ENCODE measurements at places on chromosomes 5 and 9.

DNA sequence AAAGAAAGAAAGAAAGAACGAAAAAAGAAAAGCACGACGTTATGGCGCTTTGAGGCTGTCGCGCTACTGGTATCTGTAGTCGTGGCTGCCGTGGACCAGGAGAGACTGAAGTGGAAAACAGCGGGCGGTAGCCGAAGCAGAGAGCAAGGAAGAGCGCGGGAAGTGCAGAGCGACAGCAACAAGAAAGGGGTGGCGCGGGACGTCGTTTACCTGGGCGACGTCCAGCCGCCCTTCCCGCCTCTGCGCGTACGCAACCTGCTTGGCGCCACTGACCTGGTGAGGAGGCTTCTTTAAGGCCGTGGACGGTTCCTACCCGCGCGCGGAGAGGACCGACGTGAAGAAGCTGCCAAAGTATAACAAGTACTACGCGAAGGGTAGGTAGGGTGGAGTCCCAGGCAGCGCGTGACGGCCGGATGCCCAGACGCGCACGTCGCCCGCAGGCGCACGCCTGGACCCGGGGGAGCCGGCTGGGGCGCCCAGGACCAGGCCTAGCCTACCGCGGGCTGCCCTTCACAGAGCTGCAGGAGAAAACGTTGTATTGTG, 15.4 kb downstream of the CCL28 start:
- DNase-seq, result no peak

GRCh38 chr5:122421374-122422079, 109.5 kb downstream of the SNCAIP start:
- DNase-seq, result no peak

- no peak for DNase-seq
Observed at GRCh38 chr9:132837501-132838286, 40.4 kb downstream of the AK8 start.

DNA sequence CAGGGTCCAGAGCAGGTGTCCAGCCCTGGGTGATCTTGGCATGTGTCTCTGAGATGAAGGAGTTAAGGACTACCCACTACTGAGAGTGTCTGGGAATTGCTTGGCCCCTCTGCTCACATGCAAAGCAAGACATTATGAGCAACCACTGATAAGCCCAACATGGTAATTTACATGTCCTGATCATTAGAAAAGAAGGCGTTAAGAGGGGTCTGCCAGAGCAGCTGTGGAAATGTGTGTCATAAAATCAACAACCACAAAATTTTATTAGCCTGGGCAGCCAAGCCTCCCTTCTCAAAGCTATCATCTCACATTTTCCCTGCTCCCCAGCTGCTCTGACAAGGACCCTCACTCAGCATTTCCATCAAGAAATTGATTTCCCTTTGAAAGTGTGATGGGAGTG, 351.0 kb downstream of the SPOCK1 start:
- no peak for DNase-seq

GRCh38 chr5:53032188-53032587, 43.0 kb downstream of the ITGA2 start:
- no peak for DNase-seq

DNA sequence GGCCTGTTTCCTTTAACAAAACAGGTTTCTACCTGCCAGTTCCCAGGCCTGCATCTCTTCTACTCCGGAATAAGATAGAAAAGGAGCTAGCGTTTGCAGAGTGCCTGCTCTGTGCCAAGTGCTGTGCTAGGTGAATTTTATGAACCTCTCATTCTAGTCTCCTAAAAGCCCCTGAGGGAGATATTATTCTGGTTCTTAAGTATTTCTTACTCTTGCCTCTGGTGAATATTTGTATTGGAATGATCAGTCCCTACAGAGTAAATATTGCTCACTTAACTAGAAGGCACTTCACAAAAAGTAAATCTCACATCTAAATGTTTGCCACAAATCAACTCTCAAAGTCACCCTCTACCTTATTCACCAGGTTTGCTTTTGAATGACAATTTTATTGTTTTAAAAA, 227.1 kb downstream of the AUH start:
- no peak for DNase-seq

DNA sequence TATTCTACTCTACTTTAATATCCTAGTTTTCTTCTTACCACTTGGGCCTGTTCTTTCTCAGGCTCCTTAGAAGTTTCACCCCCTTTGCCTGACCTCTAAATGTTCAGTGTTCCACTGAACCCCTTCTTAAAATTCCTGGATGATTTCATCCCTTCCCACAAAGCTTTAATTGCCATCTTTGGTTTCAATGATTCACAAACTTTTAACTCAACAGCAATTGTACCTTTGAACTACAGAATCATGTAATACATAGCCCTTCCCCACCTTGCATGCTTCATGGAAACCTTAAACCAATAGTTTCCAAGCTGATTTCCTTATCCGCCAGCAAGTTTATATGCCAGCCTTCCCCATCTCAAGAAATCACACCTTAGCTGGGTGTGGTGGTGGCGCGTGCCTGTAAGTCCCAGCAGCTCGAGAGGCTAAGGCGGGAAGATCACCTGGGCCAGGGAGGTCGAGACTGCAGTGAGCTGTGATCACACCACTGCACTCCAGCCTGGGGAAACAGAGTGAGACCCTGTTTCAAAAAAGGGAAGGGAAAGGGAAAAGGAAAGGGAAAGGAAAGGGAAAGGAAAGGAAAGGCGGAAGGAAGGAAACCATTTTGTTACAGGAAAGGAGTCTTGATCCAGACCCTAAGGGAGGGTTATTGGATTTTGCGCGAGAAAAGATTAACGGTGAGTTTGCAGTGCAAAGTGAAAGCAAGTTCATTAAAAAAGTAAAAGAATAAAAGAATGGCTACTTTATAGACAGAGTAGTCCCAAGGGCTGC, 1023.7 kb upstream of the DMAC1 start:
- no peak for DNase-seq

- DNase-seq, result no peak
Observed at GRCh38 chr9:98083061-98083501, 26.5 kb downstream of the NANS start.

GRCh38 chr9:121285835-121286687, 18.1 kb downstream of the GSN start:
- no peak for DNase-seq

- no peak for DNase-seq
Observed at GRCh38 chr5:88925692-88926490, 42.9 kb upstream of the MEF2C start.

DNA sequence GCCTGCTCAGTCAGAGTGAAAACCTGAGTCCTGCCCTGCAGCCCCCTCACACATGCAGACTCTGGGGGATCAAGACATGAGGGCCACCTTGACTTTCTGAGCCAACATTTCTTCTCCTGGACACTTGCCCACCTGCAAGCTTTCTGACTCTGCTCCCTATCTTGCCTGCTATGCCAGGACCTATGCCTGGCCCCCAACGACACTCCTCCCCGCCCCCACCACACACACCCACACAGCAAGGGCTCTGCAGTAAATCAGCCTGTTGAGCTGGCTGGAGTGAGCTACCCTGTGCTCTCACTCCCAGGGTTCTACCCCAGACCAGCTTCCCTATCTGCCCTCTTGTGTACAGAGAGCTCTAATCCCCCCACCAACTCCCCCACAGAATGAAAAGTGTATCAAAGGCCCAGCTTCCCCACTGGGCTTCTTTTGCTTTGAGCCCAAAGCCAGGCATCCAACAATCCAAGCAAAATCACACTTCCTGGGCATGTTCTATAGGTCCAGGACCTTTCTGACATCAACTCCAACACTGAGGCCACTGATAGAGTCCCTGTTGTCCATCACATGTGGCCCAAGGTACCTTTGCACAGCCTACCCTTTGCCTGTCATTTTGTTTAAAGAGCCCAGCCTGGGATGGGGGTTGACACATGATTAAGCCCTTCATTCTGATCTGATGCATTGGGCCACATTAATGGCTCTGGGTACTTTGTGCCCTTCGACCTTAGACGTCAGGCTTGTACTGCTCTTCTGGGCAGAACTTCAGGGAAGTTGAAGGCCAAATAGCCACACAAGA, 7.2 kb downstream of the PDLIM4 start:
- no peak for DNase-seq

GRCh38 chr9:95493402-95493801, 23.4 kb downstream of the PTCH1 start:
- DNase-seq, result no peak

GRCh38 chr5:43619380-43619779, 16.4 kb downstream of the NNT start:
- no peak for DNase-seq

- peak; percentile 62 for DNase-seq
Observed at GRCh38 chr9:73148447-73148937, 3.2 kb upstream of the ANXA1 start.

DNA sequence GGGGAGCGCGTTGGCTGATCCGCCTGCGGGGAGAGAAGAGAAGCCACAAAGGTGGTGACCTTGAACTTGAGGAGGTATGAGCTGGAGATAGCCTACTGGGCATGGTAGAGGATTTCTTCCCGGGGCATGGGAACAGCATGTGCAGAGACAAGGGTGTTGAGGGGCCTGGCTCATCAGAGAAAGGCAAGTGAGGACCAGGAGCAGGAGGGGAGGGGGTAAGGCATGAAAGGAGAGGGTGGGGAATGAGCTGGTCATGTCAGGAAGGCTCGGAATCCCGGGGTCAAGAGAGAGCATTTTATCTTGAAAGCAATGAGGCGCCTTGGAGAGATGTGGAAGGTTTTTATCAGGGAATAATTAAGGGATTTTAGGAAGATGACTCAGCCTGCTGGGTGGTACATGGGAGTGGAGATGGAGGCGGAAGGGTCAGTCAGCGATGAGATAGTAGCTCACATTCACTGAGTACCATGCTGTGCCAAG, 121.1 kb downstream of the LHX2 start:
- DNase-seq, result no peak

DNA sequence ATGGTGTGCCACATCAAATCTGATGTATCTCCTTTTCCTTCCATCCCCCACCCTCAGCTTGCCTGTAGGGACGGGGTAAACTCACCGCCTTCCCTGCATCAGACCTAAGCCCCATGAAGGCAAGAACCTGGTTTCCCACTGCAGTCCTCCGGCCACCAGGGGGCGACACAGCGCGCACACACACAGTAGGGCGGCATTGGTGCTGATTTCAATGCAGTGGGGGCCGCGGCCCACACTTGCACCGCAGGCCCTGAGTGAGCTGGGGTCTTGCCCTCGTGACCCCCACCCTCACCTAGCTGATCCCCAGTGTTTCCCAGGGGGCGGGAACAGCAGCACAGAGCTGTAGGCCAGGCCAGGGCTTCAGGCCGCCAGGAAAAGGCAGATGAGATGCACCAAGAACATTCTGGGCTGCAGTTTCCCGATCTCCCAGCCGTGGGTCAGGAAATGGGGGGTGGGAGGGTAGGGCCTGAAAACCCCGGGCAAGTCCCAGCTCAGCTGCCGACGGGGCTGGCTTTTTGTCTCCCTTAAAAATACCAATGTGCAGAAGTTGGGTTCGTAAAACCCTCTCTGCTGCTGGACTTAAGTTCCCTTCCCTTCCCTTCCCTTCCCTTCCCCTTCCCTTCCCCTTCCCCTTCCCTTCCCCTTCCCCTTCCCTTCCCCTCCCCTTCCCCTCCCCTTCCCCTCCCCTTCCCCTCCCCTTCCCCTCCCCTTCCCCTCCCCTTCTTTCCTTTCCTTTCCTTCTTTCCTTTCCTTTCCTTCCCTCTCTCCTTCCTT, 19.5 kb downstream of the FAM163B start:
- DNase-seq, result no peak

GRCh38 chr5:29039994-29040393, 2001.6 kb upstream of the CDH9 start:
- DNase-seq, result no peak

GRCh38 chr5:134565791-134566740, 40.6 kb downstream of the JADE2 start:
- DNase-seq, result no peak

- DNase-seq, result no peak
Observed at GRCh38 chr5:105088961-105089360, 1526.4 kb upstream of the NUDT12 start.

GRCh38 chr5:104733063-104733669, 1170.6 kb upstream of the NUDT12 start:
- DNase-seq, result no peak

GRCh38 chr5:180072556-180072955, 997 bp upstream of the RNF130 start:
- no peak for DNase-seq

DNA sequence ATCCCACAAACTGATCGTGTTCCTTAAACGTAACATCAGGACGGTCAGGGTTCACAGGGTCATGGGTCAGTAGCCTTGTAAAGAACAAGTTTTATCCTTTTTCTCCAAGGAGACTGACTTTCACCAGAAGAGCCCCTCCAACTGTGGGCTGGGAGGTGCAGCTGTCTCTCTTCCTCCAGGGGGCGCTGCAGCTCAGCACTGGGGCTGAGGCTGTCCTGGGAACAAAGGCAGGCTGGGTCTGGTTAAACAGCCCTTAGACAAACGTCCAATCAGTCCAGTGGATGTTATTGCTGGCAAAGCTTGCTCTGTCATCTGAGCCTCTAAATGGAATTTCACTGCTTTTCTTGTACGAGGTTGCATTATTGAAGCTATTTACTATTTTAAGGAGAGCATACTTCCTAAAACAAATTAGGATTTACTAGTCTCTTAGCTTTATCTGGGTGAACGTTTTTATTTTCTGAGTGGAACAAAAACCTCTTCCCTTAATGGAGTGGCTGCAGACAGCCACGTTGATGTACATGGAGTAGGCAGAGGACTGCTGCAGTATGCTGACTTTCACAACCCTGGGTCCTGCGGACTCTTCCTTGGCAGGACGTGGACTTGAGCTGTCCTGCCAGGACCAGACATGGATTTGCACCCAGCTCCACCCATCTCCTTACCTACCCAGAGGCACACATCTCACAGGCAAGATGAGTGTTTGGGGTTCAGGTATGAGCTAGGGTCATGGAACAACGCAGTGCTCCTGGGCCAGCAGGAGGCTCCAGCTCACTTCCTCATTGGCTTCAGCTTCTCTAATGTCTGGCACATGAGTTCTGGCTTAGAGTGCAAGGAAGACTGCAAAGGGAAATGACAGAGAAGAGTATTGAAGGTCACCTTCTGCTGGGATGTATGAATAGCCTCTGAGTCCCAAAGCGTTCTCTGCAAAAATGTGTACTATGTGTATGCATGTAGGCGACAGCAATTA, 7.8 kb downstream of the EXOSC2 start:
- peak; percentile 77 for DNase-seq

DNA sequence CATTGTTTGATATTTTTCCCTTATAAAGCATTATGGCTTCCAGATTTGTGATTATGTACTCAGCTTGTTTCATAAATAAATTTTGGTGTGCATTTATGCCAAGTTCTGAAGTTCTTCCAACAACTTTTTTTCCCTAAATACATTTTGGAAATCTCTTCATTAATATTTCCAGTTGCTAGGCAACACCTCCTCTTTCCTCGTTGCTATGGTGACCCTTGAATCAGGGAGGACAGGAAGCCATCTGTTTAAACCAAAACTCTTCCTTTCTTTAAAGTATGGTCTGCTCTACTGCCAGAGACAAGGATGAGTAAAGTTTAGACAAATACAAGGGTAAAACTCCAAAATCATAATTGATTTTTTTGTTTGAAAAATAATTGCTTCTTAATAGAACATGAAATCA, 779.3 kb downstream of the CDH9 start:
- no peak for DNase-seq

- DNase-seq, result no peak
Observed at GRCh38 chr9:99021512-99021911, 77.8 kb downstream of the COL15A1 start.

GRCh38 chr5:36277521-36278176, 24.1 kb downstream of the RANBP3L start:
- no peak for DNase-seq
